Activated naive CD4-positive, alpha-beta T cell treated with anti-CD3 and anti-CD28 coated beads, Interleukin-2, amount 50 U/mL, for 72 hours (primary cell): ENCODE measurements at places on chromosomes 13 and 19. TPM values are rescaled to one million over a fixed set of nuclear protein-coding genes. Genes with fewer than 3 reads are reported as not detected.

DNA sequence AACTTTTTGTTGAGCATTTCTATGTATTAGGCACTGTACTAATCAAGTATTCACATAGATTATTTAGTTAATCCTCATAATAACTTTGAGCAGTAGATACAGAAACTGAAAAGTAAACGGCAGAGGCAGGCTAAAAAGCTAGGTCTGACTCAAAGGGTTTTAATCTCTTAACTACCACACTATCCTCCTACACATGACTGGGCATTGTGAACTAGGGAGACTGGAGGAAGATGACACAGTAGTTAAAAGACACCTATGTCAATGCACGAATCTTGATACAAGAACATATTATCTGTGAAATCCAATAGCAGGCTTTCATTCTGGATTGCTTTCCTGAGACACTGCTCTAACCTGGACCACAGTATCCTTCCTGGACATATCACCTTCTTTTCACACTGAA lies 36.3 kb downstream of the MICU2 start:
- DNase-seq = no peak

Gene ZNF285
- 2.4 TPM for total RNA-seq

DNA sequence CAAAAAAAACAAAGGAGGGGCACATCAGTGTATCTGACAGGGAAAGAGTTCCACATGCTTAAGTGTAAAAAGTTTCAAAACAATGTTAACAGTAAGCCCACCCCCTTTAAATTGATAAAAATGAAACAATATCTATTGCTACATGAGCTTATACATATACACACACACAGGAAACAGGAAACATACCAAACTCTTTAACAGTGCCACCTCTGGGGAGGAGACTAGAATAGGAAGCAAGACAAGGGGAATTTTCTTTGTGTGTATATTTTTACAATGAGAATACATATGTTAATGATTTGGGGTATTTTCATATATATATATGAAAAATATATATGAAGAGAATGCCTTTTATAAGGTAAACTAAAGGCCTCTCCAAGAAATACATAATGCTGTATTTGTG lies 44.7 kb downstream of the TPT1 start:
- no peak for DNase-seq

Gene MTIF3
- total RNA-seq = 34.7 TPM
